Ovary (tissue), 10 donors: ENCODE measurements at places on chromosomes 12 and 14. TPM values are rescaled to one million over a fixed set of nuclear protein-coding genes. Genes with fewer than 3 reads are reported as not detected.
A peak's percentile ranks its signal among the peaks of the same experiment; 100 is the strongest.

OSBPL8 gene
- 63.0 TPM for total RNA-seq

ACOT4 gene
- total RNA-seq, result 1.7 TPM

LALBA gene
- total RNA-seq, result not detected

MAP3K9 gene
- 2.3 TPM for total RNA-seq

KRT79 gene
- total RNA-seq, result not detected

ARL1 gene
- total RNA-seq, result 85.5 TPM

KRT80 gene
- 0.18 TPM for total RNA-seq

DNA sequence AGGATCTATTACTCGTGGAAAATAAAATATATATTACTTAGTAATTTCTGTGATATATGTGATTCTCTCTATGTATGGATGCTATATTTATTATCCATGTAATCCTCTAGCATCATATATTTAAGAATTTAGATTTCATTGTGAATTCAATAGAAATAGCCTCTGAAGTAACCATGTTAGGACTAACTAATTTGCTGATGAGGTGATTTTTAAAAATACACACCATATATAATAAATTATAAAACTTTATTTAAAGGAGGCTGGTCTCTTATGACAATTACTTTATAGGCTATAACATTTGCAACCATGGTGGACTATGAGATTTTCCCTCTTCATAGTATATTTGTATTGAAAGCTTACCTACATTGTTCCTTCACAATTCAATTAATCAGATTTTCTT, 424.9 kb upstream of the MGAT4C start:
- H3K4me3 ChIP-seq, result no peak overlapping the region
- no peak for DNase-seq
- no peaks in the 10 kb centered on the region for H3K27me3 ChIP-seq
- H3K4me1 ChIP-seq, result no peaks in the 10 kb centered on the region
- no peaks in the 10 kb centered on the region for H3K36me3 ChIP-seq
- no peak overlapping the region for H3K27ac ChIP-seq

DNA sequence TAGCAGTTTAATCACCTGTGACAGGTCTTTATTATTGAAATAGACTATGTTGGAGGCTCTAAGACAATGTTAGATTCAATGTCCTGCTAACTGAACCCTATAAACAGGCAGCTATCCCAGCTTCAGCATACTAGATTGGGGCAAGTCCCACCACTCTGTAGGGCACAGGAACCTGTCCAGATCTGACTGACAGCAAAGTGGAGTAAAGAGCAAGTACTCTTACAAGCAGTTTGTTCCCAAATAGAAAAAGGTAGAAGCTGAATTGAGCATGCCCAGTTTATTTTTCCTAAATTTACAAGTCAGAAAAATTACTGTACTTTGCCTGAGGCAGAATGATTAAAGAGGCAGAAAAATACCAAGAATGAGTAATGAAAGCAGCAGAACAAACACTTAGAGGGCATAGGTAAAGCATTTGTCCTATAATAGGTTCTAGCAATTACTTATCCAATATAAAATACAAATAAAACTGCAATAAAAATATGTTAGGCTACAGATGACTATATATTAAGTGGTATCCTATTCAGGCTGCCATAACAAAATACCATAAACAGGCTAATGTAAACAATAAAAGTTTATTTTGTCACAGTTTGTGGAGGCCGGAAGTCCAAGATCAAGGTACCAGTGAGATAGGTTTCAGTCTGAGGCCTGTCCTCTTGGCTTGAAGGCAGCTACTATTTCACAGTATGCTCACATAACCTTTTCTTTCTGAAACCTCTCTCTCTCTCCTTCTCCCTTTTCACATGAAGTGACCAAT, 868.2 kb downstream of the C12orf50 start:
- H3K4me1 ChIP-seq, result no peaks in the 10 kb centered on the region
- no peak overlapping the region for H3K4me3 ChIP-seq
- DNase-seq, result no peak
- H3K36me3 ChIP-seq, result no peaks in the 10 kb centered on the region
- H3K27me3 ChIP-seq, result no peaks in the 10 kb centered on the region
- no peak overlapping the region for H3K27ac ChIP-seq

- no peak overlapping the region for H3K27ac ChIP-seq
- peaks cover 3% of the 10 kb centered on the region for H3K4me1 ChIP-seq
- H3K27me3 ChIP-seq, result no peaks in the 10 kb centered on the region
- no peaks in the 10 kb centered on the region for H3K36me3 ChIP-seq
- no peak overlapping the region for H3K4me3 ChIP-seq
Measured at GRCh38 chr12:51873251-51873994, 14.5 kb upstream of the ANKRD33 start.

DNA sequence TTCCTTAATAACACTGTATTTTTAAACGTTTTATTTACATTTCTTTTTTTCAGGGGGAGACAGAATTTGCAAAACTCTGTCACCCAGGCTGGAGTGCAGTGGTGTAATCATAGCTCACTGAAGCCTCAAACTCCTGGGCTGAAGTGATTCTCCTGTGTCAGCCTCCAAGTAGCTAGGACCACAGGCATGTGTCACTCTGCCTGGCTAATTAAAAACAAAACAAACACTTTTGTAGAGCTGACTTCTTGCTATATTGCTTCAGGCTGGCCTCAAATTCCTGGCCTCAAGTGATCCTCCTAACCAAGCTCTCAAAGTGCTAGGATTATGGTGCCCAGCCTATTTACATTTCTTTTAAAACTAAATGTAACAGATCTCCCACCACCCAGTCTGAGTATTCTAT, 12.7 kb downstream of the CPSF6 start:
- H3K36me3 ChIP-seq, result no peaks in the 10 kb centered on the region
- no peaks in the 10 kb centered on the region for H3K4me1 ChIP-seq
- H3K4me3 ChIP-seq, result no peak overlapping the region
- H3K27ac ChIP-seq, result no peak overlapping the region

DNA sequence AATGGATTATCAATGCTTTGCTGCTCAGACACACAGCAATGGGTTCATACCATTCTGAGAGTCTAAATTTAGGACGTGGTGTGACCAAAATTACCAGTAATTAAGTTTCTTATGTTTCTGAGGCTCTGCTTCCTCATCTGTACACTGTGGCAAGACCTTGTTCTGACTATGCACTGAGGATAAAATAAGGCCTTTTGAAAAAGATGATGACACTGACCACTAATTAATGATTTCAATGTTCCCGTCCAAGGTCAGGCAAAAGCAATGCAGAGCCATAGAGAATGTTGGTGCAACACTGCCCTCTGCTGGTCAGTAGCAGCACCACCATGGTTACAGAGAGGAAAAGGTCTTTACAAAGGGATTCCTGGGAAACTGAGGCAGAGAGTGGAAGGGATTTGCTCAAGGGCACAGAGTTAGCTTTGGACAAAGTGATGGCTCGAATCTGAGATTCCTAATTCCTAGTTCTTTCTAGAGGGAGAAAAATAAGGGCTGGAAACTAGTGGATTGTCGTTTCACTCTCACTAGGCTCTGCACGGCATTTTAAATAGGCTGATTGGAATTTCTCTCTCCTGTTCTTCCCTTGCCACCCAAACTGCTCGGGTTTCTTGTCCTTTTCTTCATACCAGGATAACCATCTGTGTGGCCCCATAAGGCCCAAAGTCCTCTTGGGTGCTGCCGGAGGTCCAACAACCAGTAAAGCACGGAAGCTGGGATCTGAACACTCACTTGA, 22.3 kb upstream of the P2RX7 start:
- H3K27ac ChIP-seq, result no peak overlapping the region
- no peaks in the 10 kb centered on the region for H3K36me3 ChIP-seq
- no peak overlapping the region for H3K4me3 ChIP-seq
- DNase-seq, result peak; percentile 70

GRCh38 chr14:67232066-67232465, 9.2 kb upstream of the PALS1 start:
- H3K27ac ChIP-seq, result no peak overlapping the region
- H3K4me3 ChIP-seq, result no peak overlapping the region
- no peaks in the 10 kb centered on the region for H3K4me1 ChIP-seq
- H3K27me3 ChIP-seq, result no peaks in the 10 kb centered on the region
- DNase-seq, result no peak
- H3K36me3 ChIP-seq, result no peaks in the 10 kb centered on the region

DNA sequence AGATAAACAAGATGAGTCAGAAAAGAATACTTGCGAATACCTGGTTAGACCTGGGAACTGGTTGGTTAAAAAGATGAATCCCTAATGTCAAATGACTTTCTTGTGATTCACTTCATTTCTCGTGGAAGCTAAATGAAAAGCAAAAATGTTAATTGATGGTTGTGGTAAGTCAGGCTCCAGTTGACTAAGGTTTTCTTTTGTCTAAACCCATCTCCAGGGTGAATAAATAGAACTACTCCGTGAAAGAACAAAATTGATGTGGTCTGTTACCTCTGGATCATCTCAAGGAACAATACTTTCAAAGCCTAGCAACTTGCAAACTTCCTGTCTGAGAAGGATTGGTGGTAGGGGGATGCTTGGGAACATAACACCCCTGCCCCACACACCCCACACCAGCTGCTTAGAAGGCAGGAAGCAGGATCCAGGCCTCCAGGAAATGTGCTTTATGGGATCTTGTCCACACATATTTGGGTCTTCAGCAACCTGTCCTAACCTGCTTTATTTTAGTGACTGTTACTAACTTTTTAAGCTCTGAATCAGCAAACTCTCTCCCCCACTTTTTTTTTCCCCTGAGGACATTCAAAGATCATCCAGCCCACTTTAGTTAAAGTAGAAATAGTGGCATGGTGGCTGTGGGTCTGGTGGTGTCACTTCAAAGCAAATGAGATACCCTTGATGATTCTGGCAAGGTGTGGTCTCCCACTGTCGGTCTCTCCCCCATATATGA, 60.4 kb upstream of the PTHLH start:
- H3K27ac ChIP-seq, result no peak overlapping the region
- no peaks in the 10 kb centered on the region for H3K4me1 ChIP-seq
- no peak overlapping the region for H3K4me3 ChIP-seq
- H3K27me3 ChIP-seq, result no peaks in the 10 kb centered on the region
- H3K36me3 ChIP-seq, result no peaks in the 10 kb centered on the region

- no peaks in the 10 kb centered on the region for H3K27me3 ChIP-seq
- no peak overlapping the region for H3K27ac ChIP-seq
- no peaks in the 10 kb centered on the region for H3K4me1 ChIP-seq
Measured at GRCh38 chr12:21769307-21769706, 5.2 kb downstream of the KCNJ8 start.

- H3K36me3 ChIP-seq, result no peaks in the 10 kb centered on the region
- H3K4me1 ChIP-seq, result no peaks in the 10 kb centered on the region
- H3K4me3 ChIP-seq, result no peak overlapping the region
- no peaks in the 10 kb centered on the region for H3K27me3 ChIP-seq
- H3K27ac ChIP-seq, result no peak overlapping the region
- no peak for DNase-seq
Measured at GRCh38 chr14:71523630-71524319, 408.5 kb upstream of the RGS6 start.

GRCh38 chr12:3090240-3091037, 13.3 kb downstream of the TSPAN9 start:
- peaks cover 10% of the 10 kb centered on the region for H3K4me1 ChIP-seq
- no peaks in the 10 kb centered on the region for H3K36me3 ChIP-seq
- peak overlapping the region; percentile 46 for H3K27ac ChIP-seq
- no peaks in the 10 kb centered on the region for H3K27me3 ChIP-seq
- no peak overlapping the region for H3K4me3 ChIP-seq

DNA sequence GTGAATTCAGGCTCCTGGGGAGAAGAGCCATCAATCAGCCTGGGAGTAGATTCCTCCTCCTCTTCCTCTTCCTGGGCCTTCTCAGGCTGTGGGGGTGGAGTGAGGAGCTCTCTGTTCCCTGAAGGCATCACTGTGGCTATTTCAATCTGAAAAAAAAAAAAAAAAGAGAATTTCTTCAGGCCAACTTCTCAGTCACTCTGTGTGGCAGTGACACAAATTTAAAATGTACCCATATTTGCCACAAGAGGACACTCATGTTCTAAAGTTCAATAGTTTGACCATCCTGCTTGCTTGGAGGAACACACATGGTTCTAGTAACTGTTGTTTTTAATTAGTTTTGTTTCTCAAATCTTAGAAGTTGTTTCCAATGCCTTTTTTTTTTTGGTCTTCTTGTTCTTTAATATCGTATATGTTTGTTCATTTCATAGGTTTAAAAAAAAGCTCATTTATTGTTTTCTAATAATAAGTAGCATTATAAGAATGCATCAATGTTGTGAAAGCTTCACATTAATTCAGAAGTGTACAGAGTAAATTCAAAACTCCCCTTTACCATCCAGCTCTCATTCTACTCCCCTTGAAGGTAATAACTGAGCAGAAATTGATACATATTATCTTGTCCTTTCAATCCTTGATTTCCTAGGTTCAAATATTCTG, 23.3 kb upstream of the CCER1 start:
- no peak overlapping the region for H3K27ac ChIP-seq
- no peaks in the 10 kb centered on the region for H3K36me3 ChIP-seq
- H3K4me1 ChIP-seq, result peaks cover 2% of the 10 kb centered on the region
- H3K4me3 ChIP-seq, result no peak overlapping the region
- H3K27me3 ChIP-seq, result no peaks in the 10 kb centered on the region
- peak; percentile 23 for DNase-seq

GRCh38 chr14:105473033-105473676, 1.5 kb upstream of the CRIP2 start:
- H3K27me3 ChIP-seq, result no peaks in the 10 kb centered on the region
- no peaks in the 10 kb centered on the region for H3K36me3 ChIP-seq

DNA sequence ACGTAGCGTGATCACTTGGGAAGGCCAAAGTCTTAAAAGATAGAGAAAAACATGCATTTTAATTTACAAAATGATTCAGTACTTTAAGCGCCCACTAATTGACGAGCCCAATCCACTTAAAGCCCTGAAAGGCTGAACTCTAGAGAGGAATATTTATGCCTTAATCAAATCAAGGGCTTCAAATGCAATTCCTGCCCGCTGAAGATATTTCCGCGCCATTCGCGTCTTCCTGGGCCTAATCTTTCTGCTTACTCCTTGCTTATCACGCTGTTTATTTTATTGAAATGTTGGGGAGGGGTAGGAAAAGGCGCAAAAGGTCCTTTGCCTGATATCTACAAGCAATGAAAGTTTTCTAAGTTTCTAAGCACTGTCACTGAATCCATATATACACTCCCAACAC, 4.0 kb downstream of the TBX3 start:
- H3K27ac ChIP-seq, result no peak overlapping the region
- peak overlapping the region; percentile 49 for H3K4me3 ChIP-seq

GRCh38 chr14:69483765-69484443, 624 bp upstream of the PLEKHD1 start:
- DNase-seq, result peak; percentile 12
- peak overlapping the region; percentile 14 for H3K4me3 ChIP-seq
- H3K27me3 ChIP-seq, result no peaks in the 10 kb centered on the region
- H3K4me1 ChIP-seq, result peaks cover 9% of the 10 kb centered on the region
- no peak overlapping the region for H3K27ac ChIP-seq

DNA sequence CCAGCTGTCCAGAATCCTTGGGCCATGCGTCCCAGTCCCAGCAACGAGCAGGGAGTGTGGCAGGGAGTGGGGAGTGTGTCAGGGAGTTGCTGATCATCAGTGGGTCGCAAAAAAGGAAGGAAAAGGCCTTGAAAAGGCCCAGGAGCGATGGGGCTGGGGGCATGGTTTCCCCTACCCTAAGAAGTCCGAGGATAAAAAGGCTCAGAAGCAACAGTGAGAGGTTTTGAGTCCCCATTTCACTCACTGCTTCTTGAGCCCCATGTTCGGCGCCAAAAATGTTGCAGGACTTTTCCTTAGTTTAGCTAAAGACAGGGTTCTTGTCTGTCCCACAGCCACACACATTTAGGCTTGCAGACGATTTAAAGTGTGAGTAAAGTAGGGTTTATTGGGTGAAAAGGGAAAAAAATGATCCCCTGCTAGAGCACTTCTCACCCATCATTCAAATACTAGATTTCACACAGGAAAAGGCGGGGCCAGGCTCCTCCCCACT, 189.5 kb downstream of the KCNC2 start:
- H3K27ac ChIP-seq, result no peak overlapping the region
- DNase-seq, result no peak
- H3K4me3 ChIP-seq, result no peak overlapping the region
- no peaks in the 10 kb centered on the region for H3K4me1 ChIP-seq
